Keratinocyte (primary cell): ENCODE measurements at places on chromosomes 6 and 20. TPM values are rescaled to one million over a fixed set of nuclear protein-coding genes. Genes with fewer than 3 reads are reported as not detected.

GRCh38 chr20:62237801-62238568 is at the start of gene OSBPL2:
OSBPL2 (plus strand) TSS chr20:62238521; CDS start chr20:62256185, 17,664 bp downstream.
- H3K36me3 ChIP-seq: peaks cover 11% of the 10 kb centered on the region
- peaks cover 17% of the 10 kb centered on the region for H3K27me3 ChIP-seq
- H3K27ac ChIP-seq: peak within 1 kb of the TSS; percentile 65
- peak; percentile 87 for DNase-seq

GRCh38 chr20:33391722-33392415 is 9.4 kb downstream of the CDK5RAP1 start:
- peaks cover 7% of the 10 kb centered on the region for H3K36me3 ChIP-seq
- peaks cover 7% of the 10 kb centered on the region for H3K4me1 ChIP-seq
- no peak overlapping the region for H3K27ac ChIP-seq
- no peaks in the 10 kb centered on the region for H3K27me3 ChIP-seq
- no peak overlapping the region for H3K4me3 ChIP-seq

GRCh38 chr20:40512591-40512990 is 176.4 kb downstream of the MAFB start:
- no peaks in the 10 kb centered on the region for H3K36me3 ChIP-seq
- no peak overlapping the region for H3K4me3 ChIP-seq
- DNase-seq: no peak
- peaks cover 9% of the 10 kb centered on the region for H3K4me1 ChIP-seq
- no peaks in the 10 kb centered on the region for H3K27me3 ChIP-seq

DNA sequence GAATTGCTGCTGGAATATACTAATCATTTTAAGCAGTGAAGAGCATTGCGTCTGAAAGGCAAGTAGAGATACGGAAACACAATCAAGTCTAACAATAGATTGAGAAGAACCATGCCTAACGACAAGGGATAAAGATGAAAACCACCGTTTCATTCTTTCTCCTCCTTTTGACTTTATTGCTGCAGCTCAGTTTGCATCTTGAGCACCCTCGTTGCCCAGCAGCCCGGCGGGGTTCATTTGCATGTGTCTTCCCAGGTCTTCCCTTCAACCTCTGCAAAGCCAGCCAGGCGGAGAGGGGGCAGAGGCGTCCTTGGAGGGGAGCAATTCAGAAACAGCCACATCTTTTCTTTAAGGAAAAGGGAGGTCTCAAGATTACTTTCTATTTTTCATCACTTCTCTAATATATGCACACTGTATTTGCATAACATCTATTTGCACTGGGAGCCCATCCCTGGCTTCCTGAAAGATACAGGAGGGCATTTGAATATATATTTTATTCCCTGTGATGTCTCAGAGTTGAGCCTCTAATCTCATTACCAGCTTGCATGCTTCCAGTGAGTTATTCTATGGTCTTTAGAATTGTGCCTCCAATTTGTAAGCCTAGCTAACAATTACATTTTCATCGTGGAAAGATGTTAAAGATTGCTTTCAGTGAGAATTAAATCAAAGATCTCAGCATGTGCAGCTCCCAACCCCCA is 18.7 kb upstream of the PXDC1 start:
- peaks cover 17% of the 10 kb centered on the region for H3K4me1 ChIP-seq
- H3K27ac ChIP-seq: no peak overlapping the region
- no peaks in the 10 kb centered on the region for H3K27me3 ChIP-seq
- no peaks in the 10 kb centered on the region for H3K36me3 ChIP-seq
- DNase-seq: no peak

DNA sequence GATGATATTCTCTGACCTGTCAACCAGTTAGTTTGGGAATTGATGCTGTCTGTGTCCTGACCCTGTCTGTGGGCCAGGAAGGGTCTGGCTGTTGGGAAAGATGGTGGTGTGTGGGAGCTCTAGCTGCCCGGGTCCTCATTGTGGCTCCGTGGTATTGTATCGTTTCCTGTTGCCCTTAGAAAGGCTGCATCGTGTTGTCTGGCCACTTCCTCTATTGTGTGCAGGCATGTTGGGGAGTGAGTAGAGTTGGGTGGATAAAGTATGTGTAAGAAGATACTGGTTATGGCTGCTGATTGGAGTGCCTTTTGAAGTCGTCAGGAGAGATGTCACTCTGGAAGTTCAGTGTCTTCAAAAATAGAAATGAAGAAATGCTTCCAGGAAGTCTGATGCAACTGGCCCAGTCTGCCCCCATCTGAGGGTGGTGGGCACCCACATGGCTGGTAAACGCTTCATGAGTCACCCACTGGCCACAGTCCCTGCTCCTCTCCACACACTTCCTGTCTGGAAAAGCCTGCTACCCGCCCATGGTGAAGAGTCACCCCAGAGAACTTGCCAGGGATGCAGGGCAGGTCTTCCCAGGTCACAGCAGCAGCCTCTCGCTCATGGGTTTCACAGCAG is 27.9 kb downstream of the PPARD start:
- H3K4me1 ChIP-seq: peaks cover 38% of the 10 kb centered on the region
- no peak overlapping the region for H3K4me3 ChIP-seq
- peak overlapping the region; percentile 83 for H3K27ac ChIP-seq
- no peaks in the 10 kb centered on the region for H3K36me3 ChIP-seq

DNA sequence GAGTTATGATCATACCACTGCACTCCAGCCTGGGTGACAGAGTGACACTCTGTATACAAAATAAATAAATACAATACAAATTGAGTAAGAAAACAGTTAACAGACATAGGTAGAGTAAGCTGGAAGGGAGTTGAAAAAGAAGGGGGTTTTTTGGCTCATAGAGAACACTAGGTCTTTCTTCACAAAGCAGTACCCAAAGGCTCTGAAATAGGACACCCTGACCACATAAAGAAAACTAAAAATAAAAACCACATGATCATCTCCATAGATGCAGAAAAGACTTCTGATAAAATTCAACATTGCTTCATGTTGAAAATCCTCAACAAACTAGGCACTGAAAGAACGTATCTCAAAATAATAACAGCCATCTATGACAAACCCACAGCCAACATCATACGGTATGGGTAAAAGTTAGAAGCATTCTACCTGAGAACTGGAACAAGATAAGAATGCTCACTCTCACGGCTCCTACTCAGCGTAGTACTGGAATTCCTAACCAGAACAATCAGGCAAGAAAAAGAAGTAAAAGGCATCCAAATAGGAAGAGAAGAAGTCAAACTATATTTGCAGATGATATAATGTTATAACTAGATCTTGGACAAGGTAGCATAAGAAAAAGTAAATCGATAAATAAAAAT is 48.6 kb downstream of the TOMM6 start:
- no peak overlapping the region for H3K27ac ChIP-seq
- no peaks in the 10 kb centered on the region for H3K4me1 ChIP-seq
- H3K4me3 ChIP-seq: no peak overlapping the region
- H3K27me3 ChIP-seq: no peaks in the 10 kb centered on the region

GRCh38 chr6:219019-219570 is 73.2 kb upstream of the DUSP22 start:
- no peak overlapping the region for H3K4me3 ChIP-seq
- no peaks in the 10 kb centered on the region for H3K36me3 ChIP-seq
- peaks cover 30% of the 10 kb centered on the region for H3K4me1 ChIP-seq
- no peaks in the 10 kb centered on the region for H3K27me3 ChIP-seq
- no peak overlapping the region for H3K27ac ChIP-seq

DNA sequence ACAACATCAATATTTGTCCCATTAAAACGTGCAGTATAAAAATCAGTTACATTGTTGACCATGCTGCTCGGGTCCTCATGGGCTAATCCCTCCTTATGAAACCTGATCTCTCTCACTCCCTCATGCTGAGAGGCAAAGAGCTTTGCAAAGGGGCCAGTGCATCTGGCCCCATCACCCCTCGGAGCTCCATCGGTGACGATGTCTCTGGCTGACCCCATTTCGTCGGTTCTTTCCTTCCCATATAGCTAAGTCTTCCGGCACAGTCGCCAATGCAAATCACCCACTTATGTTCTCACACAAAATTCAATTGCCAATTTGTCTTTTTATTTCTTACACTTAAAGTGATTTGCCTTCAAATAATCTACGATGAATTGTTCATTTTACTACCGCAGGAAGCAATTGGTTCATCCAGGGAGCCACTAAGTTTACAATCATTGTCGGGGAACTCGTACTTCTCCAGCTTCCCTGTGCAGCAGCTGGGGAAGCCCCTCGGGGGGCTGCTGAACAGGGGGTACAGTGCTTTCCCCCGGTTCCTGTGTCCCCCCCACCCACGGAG is 199.8 kb upstream of the CDH4 start:
- no peak overlapping the region for H3K4me3 ChIP-seq
- H3K4me1 ChIP-seq: no peaks in the 10 kb centered on the region
- H3K27ac ChIP-seq: no peak overlapping the region
- DNase-seq: no peak

DNA sequence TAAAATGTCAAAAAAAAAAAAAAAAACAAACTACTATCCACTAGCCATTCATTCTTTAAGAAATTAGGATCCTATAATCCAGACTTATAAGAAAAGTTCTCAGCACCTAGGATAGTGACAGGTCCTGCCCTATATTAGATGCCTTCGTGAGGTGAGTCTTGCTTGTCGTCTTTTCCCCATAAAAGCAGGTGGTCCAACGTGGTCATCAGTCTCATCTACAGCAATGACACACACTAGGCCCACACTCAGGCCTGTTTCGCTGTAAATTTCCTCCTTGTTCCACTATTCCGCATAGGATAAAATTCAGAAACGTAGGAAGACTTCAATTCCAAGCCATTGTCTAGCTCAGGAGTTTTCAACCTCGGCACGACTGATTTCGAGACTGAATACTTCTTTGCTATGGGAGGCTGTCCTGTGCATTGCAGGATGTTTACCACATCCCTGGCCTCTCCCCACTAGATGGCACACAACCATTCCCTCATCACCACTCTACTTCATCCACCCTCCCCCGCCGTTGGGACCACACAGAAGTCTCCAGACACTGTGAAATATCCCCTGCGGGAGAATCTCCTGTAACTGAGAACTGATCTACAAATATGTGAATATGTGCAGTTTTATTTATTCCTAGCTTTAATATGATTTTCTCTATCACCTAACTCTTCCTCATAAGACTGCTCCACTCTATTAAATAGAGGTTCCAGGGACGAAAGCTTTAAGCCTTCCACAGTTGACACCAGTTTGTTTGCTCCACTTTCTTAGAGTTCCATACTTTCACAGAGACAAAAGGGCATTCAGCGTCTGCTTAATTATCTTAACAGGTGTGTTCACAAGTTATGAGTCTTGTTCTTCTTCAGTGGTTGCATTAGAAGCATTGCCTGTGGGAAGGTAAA is 346.3 kb downstream of the BMP2 start:
- no peak overlapping the region for H3K27ac ChIP-seq
- DNase-seq: no peak
- H3K36me3 ChIP-seq: no peaks in the 10 kb centered on the region

- no peak for DNase-seq
- no peaks in the 10 kb centered on the region for H3K36me3 ChIP-seq
- H3K4me1 ChIP-seq: no peaks in the 10 kb centered on the region
- H3K4me3 ChIP-seq: no peak overlapping the region
Measured at GRCh38 chr6:144820270-144820669, 535.1 kb downstream of the UTRN start.

CST7 gene
- not detected in 3 replicates for polyA plus RNA-seq

DNA sequence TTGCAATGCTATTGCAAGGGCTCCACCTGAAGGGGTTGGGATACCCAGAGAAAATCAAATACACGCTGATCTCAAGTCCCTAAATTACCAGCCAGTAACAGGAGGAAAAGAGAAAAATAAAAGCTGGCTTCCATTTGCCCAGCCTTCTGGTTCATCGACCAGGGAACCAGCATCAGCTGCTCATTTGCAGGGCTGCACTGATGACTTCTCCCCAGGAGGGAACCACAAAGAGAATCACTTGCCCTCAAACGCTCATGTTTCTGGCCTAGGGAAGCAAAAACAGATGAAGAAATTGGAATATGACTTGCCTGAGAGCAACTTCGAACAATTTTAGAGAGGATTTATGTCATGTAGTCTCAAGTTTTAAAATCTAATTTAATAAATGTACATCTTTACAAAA is 119.7 kb downstream of the SH3BGRL2 start:
- peaks cover 8% of the 10 kb centered on the region for H3K27me3 ChIP-seq
- H3K4me3 ChIP-seq: no peak overlapping the region

POU3F2 gene
- polyA plus RNA-seq: not detected in 3 replicates

GRCh38 chr6:42522942-42523814 is 40.7 kb upstream of the UBR2 start:
- DNase-seq: no peak
- H3K27me3 ChIP-seq: no peaks in the 10 kb centered on the region
- no peak overlapping the region for H3K4me3 ChIP-seq
- H3K36me3 ChIP-seq: no peaks in the 10 kb centered on the region
- no peak overlapping the region for H3K27ac ChIP-seq
